ENCODE measurements at places on chromosomes 2 and 18.

DNA sequence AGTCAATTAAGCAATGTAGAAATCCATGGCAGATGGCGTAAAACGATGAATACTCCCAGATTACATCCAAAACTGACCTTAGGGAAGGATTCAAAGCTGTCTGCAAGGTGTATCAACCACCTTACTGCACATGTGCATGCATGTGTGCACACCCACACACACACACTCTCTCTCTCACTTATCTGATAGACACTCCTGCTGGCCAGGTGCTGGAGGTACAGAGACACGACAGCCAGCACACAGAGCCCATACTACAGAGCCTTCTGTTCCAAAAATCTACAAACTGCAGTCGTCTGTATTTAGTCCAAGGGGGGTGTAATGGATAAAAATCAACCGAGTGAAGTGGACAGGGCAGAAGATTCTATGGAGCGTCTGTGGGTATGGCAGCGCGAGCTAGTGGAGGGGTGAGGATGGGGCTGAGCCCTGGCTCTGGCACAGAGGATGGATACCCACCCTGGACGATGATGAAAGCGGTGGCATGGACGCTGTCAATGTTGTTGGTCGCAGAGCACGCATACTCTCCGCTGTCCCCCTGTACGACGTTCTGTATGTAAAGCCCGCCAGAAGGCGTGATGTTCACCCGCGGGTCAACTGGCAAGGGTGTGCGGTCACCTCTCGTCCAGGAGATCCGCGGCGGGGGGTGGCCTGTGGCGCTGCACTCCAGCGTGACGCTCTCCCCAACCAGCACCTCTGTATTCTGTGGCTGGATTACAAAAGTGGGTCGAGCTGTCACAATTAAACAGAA is 78.4 kb downstream of the PXDN start:
- DNase-seq, result no peak

DNA sequence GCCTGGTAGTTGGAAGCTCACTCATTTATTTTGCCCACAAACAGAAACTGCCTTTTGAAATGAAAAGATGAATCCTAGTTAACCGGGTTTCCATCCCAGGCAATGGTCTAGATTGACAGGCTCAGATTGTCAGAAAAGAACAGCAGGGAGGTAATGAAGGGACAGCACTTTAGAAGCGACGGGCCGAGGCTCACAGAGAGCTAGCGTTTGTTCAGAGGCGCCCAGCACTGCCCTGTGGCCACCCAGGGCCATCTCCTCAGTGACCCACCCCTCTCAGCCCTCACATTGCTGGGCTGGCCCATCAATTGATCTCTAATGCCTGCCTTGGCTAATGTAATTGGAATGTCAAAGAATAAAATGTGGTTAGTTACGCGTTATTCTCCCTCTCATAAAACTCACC is 304.8 kb downstream of the CDCA7 start:
- DNase-seq, result no peak

DNA sequence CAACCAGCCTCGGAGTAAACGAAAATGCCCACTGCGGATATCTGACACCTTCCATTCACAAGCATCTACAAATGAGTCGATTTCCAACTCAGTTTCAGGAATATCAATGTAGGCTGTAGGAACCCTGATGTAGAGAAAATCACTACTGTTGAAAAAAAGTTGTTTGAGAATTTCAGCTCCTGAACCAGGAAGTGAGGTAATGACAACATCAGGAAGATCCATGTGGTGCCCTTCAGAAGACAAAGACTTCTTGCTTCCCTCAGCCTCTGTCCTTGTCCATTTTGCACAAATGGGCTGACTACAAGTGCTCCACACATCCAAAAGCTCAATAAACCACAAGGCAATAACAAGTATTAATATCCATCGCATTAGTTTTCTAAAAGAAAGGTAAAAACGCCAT is 4.7 kb downstream of the DSEL start:
- DNase-seq, result no peak

DNA sequence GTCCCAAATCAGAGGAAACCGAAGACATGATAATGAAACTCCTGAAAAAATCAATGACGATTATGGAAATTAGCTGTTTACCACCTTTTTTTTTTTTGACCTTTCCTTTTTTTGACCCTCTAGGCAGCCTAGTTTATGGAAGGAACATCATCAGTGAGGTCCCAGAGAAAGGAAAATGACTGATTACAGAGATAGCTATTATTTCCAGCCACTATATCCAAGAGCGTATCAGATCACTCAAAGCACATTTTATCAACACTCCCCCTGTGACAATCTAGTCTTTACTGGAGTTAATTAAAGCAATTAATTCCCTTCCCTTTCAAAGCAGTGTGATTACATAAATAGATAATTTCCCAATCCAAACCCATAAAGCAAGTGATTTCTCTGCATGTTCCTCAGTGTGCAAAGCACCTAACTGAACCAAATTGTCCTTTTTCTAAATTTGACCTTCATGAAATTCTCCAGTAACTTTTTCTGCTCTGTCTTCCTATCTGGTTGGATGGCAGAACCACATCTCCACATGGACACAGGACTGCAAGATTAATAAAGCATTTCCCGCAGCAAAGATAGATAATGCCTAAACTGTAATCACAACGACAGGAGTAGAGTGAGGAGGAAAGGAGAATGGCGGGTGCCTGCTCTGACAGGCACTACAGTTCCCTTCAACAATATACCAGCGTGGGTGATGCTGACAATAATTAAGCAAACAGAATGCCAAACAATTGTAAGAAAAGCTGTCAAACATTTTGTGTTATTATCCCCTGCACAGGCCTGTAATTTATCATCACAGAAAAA is 194.4 kb downstream of the SLC8A1 start:
- no peak for DNase-seq

GRCh38 chr2:39008665-39009064 is 112.2 kb downstream of the SOS1 start:
- no peak for DNase-seq

DNA sequence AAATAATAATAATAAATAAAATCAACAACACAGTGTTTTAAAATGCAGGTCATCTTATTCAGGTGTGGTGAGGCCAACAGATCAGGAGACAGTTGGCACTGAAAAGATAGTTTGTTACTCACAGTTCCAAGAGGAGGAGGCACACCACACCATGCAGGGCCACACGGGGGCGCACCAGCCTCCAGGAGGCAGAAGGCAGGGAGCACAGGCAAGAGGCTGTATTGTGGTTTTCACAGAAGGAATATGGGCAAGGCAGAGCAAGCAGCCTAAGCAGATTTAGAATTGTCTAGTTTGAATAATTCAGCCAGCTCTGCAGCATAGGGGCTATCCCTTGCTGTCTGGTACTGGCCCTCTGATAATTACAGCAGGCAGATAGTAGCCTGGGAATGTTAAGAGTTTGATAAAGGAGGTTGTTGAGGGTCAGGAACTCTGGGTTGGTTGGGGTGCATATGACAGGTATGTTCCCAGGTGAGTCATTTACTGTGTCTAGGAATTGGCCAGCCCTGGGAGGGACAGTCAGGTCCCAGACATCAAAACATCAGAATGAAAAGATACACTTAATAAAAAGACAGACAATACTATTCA is 31.3 kb downstream of the KIAA2012 start:
- DNase-seq, result no peak
